ENCODE measurements at places on chromosomes 11 and 22. TPM values are rescaled to one million over a fixed set of nuclear protein-coding genes. Genes with fewer than 3 reads are reported as not detected.
A peak's percentile ranks its signal among the peaks of the same experiment; 100 is the strongest.

- no peak for DNase-seq
- no peak overlapping the region for H3K27ac ChIP-seq
- H3K4me3 ChIP-seq: no peak overlapping the region
- no peaks in the 10 kb centered on the region for H3K27me3 ChIP-seq
- no peaks in the 10 kb centered on the region for H3K4me1 ChIP-seq
Observed at GRCh38 chr11:7167976-7168740, 79.4 kb downstream of the RBMXL2 start.

The MRGPRF gene
- 13.2 TPM for total RNA-seq

DNA sequence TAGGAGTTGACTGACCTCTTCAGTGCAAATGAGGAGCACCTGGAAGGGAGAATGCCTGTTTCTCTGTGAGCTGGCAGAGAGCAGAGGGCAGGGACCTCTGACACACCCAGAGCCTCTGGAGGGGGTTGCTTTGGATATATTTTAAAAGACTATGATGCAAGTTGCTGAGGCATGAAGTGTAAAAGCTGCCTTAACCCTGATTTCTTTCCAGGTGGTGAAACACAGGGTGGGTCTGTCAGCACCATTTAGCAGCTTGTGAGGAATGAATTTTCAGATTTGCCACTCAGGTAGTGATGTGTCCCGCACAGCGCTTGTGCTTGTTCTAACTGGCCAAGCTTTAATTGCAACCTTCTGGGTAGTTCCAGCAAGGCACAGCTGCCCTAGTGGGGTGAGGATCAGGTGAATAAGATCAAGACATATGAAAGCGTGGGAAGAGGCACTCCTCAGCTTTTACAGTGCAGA, 90.2 kb downstream of the SWAP70 start:
- DNase-seq: no peak
- H3K27ac ChIP-seq: no peak overlapping the region
- no peak overlapping the region for H3K4me3 ChIP-seq
- peaks cover 25% of the 10 kb centered on the region for H3K36me3 ChIP-seq

GRCh38 chr11:20315800-20316199, 47.7 kb upstream of the HTATIP2 start:
- H3K27me3 ChIP-seq: no peaks in the 10 kb centered on the region
- no peak overlapping the region for H3K27ac ChIP-seq
- no peak overlapping the region for H3K4me3 ChIP-seq
- H3K36me3 ChIP-seq: no peaks in the 10 kb centered on the region
- no peaks in the 10 kb centered on the region for H3K4me1 ChIP-seq

GRCh38 chr11:69475141-69475865, 6.2 kb upstream of the LINC01488 start:
- H3K4me1 ChIP-seq: no peaks in the 10 kb centered on the region

GRCh38 chr11:103085758-103086365, 6.1 kb downstream of the DCUN1D5 start:
- H3K4me3 ChIP-seq: no peak overlapping the region
- H3K27ac ChIP-seq: no peak overlapping the region
- H3K4me1 ChIP-seq: peaks cover 14% of the 10 kb centered on the region

DNA sequence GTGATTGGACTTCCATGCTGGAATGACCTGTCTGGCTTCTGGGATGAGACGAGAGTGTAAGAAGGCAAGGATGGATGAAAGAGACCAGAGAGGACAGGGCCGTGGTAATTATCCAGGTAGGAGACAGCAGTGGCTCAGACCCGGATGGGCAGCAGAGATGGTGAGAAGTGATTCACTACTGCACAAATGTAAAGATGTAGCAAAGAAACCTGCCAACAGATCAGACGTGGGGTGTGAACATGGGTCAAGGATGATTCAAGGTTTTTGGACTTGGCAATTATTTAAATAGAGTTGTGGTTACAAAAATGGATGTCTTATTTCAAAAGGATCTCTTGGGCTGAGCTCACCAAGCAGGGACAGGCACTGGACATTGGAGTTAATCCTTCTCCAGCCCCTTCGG, 32.7 kb downstream of the RIBC2 start:
- H3K4me3 ChIP-seq: no peak overlapping the region
- no peak for DNase-seq
- H3K27ac ChIP-seq: no peak overlapping the region
- H3K4me1 ChIP-seq: peaks cover 11% of the 10 kb centered on the region

GRCh38 chr11:116642481-116642880, 130.3 kb downstream of the BUD13 start:
- no peak overlapping the region for H3K4me3 ChIP-seq
- no peaks in the 10 kb centered on the region for H3K4me1 ChIP-seq
- no peak overlapping the region for H3K27ac ChIP-seq

The SLC1A2 gene
- total RNA-seq: 2.5 TPM

GRCh38 chr11:133956650-133957633, at the start of gene IGSF9B:
Gene IGSF9B, minus strand, starts transcription at chr11:133956968. Its CDS starts 214 bp downstream, at chr11:133956754.
- H3K4me3 ChIP-seq: peak within 1 kb of the TSS; percentile 61
- peak; percentile 93 for DNase-seq
- peaks cover 36% of the 10 kb centered on the region for H3K27me3 ChIP-seq
- H3K36me3 ChIP-seq: no peaks in the 10 kb centered on the region
- H3K4me1 ChIP-seq: peaks cover 13% of the 10 kb centered on the region

- DNase-seq: no peak
- no peak overlapping the region for H3K27ac ChIP-seq
- no peaks in the 10 kb centered on the region for H3K4me1 ChIP-seq
- H3K4me3 ChIP-seq: no peak overlapping the region
- no peaks in the 10 kb centered on the region for H3K36me3 ChIP-seq
- no peaks in the 10 kb centered on the region for H3K27me3 ChIP-seq
Observed at GRCh38 chr11:107293677-107294344, 163.8 kb downstream of the CWF19L2 start.

DNA sequence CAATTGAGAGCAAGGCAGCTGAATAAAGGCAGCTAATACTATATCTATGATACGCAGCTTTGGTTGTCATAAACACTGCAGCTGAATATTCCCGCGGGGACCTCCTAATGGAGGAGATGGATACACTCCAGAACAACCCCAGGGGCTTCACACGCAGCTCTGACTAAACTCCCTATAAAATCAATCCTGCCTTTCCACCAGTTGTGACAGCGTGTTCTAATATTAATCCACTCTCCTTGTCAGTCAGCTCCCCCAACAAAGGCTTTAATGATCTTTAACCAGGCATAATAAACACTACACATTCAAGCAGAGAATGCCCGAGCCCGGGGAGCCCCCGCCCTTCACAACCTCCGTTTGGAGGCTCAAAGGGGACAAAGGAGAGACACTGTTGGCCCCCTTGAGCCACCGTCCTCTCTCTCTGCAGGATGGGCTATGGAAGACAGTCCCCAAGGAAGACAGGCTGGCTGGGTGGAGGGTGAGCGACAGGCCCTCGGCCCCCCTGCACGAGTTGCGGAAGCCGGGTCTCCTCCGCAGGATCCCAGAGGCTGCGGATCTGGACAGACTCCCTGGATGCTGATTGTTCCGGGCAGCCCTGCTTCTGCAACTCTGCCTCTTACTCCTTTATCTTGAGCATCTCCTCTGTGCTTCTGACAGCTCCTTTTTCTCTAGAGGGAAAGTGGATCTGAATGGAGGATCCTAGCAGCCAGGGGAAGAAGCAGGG, 565.2 kb downstream of the BUD13 start:
- H3K27me3 ChIP-seq: no peaks in the 10 kb centered on the region
- no peaks in the 10 kb centered on the region for H3K36me3 ChIP-seq
- H3K27ac ChIP-seq: no peak overlapping the region
- no peaks in the 10 kb centered on the region for H3K4me1 ChIP-seq
- H3K4me3 ChIP-seq: no peak overlapping the region

DNA sequence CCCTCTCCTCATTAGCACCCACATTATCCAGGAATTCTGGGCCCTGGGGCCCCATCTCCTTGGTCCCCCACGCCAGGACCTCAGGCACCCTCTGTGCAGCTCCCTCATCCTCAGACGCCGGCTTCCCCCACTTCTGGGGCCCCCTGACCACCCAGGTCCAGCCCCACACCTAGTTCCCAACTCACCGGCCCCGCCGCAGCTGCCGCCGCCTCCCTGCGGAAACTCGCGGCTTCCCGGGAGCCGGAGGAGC, at the start of gene PCSK7:
PCSK7 (minus strand) TSS at position 232 of the 250 bp plus-strand sequence. CDS start 2,229 bp downstream, outside the sequence.
- H3K36me3 ChIP-seq: peaks cover 35% of the 10 kb centered on the region
- peaks cover 14% of the 10 kb centered on the region for H3K4me1 ChIP-seq
- peak within 1 kb of the TSS; percentile 95 for H3K27ac ChIP-seq
- H3K27me3 ChIP-seq: no peaks in the 10 kb centered on the region

The SERHL2 gene
- 1.2 TPM for total RNA-seq

The GRIK4 gene
- 4.3 TPM for total RNA-seq

- no peak overlapping the region for H3K4me3 ChIP-seq
- peaks cover 28% of the 10 kb centered on the region for H3K4me1 ChIP-seq
- no peaks in the 10 kb centered on the region for H3K27me3 ChIP-seq
Observed at GRCh38 chr11:34345991-34346480, 11.8 kb downstream of the ABTB2 start.

GRCh38 chr22:41813726-41814410, 13.4 kb downstream of the CCDC134 start:
- no peak overlapping the region for H3K4me3 ChIP-seq
- no peak for DNase-seq
- H3K4me1 ChIP-seq: no peaks in the 10 kb centered on the region
- no peaks in the 10 kb centered on the region for H3K27me3 ChIP-seq
- no peak overlapping the region for H3K27ac ChIP-seq
- no peaks in the 10 kb centered on the region for H3K36me3 ChIP-seq

DNA sequence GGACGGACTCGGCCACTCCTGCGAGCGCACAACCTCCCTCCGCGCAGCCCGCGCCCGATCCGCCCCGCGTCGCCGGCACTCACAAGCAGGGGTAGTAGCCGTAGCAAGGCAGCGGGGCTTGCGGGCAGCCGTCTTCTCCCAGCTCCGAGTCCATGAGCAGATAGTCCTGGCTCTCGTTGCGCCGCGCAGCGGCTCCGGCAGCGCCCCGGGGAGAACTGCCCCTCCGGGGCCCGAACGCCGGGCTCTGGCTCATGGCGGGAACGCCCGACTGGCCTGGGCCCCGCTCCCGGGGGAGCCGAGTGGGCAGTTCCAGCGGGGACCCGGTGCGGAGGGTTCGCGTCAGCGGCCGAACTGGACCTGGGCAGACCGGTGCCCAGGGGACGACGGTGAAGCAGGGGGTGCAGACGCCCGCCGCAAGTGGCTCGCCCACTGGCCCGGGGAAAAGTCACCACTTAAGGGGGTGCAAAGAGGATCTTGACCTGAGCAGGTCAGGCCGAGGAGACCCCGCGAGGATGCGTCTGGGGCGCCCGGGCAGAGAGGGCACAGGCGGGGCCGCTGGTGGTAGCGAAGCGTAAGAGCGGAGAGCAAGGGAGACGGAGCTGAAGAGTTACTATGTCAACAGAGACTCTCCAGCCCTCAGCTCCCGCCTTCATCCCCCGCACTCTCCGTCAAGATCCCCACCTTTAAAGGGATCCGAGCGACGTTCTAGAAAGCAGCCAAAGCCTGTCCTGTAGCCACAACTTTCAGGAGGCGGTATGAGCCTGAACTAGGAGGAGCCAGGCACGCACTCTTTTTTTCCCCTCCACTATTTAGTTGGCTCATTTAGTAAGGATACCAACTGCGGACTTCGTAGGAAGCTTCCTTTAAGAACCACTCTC, at the start of gene TRPC6:
TRPC6 (minus strand) TSS at position 757 of the 878 bp plus-strand sequence; CDS start at position 253, 504 bp downstream.
- DNase-seq: peak; percentile 65
- peak within 1 kb of the TSS; percentile 69 for H3K27ac ChIP-seq
- no peaks in the 10 kb centered on the region for H3K4me1 ChIP-seq
- H3K4me3 ChIP-seq: peak within 1 kb of the TSS; percentile 51

The MMP1 gene
- 19.1 TPM for total RNA-seq

DNA sequence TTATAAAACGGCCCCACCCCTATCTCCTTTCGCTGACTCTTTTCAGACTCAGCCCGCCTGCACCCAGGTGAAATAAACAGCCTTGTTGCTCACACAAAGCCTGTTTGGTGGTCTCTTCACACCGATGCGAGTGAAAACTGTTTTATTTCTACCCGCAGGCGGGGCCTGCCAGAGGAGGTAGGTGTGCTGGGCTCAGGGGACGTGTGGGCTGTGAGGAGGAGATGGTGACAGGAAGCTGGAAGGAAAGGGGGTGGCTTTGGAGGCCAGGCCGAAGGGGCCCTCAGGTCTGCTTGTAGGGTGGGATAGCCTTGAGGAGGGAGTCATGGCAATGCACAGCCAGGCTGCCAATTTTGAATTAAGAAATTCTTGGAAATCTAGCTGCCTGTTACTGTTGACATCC, 21.3 kb upstream of the KRTAP5-7 start:
- peaks cover 11% of the 10 kb centered on the region for H3K36me3 ChIP-seq
- H3K4me1 ChIP-seq: no peaks in the 10 kb centered on the region
- H3K4me3 ChIP-seq: no peak overlapping the region
- no peak overlapping the region for H3K27ac ChIP-seq
- peak; percentile 29 for DNase-seq

GRCh38 chr11:131658414-131658813, 288.0 kb downstream of the NTM start:
- H3K36me3 ChIP-seq: no peaks in the 10 kb centered on the region
- peaks cover under 1% of the 10 kb centered on the region for H3K27me3 ChIP-seq
- no peak for DNase-seq
- H3K4me3 ChIP-seq: no peak overlapping the region
- H3K27ac ChIP-seq: no peak overlapping the region

DNA sequence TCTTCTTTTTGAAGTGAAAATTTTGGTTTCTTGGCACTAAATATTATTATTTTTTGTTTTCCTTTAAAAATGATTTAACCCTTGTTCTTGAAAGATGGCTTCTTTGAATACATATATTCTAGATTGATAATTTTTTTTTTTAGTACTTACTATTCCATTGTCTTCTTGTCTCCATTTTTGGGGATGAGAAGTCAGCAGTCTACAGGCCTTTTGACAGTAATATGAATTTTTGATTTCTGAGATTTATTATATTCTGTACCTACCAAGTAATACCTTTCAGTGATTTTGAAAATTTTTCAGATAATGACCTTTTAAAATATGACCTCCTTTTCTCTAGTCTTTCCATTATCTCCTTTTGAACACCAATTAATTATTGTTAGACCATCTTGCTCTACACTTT, 294.1 kb upstream of the LARGE1 start:
- H3K27ac ChIP-seq: no peak overlapping the region
- no peaks in the 10 kb centered on the region for H3K4me1 ChIP-seq
- no peak for DNase-seq
- H3K36me3 ChIP-seq: no peaks in the 10 kb centered on the region

DNA sequence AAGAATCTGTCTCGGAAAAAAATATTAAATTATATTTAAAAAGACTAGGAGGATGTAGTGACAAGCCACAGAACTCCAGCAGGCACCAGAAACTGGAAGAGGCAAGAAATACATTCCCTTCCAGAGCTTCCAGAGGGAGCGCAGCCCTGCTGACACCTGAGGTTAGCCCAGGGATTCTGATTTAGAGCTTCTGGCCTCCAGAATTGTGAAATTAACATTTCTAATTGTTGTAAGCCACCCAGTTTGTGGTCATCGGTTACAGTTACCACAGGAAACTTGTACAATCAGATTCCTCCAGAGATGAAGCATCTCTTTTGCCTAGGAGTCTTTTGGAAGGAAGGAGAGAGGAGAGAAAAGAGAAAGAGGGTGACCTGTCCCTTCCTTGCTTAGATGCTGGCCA, 6.4 kb upstream of the UBASH3B start:
- H3K27me3 ChIP-seq: peaks cover 6% of the 10 kb centered on the region
- H3K4me1 ChIP-seq: no peaks in the 10 kb centered on the region
- no peak for DNase-seq
- no peak overlapping the region for H3K27ac ChIP-seq
